ENCODE measurements at places on chromosomes 7 and 10.

DNA sequence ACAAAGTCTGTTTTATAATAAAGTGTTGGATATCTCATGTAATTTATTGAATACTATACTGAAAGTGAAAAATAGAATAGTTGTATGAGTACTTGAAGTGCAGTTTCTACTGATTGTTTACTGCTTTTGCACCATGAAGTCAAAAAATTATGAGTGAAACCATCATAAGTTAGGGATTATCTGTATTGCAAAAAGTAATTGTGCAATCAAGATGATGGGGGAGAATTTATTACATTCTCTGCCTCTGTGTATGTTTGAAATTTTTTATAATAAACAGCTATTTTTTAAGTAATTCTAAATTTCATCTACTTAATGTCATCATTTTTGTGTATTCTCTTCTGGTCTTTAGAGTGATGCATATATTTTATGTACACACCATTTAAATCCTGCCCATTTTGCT lies 47.2 kb upstream of the TMEM273 start:
- no peak for DNase-seq

DNA sequence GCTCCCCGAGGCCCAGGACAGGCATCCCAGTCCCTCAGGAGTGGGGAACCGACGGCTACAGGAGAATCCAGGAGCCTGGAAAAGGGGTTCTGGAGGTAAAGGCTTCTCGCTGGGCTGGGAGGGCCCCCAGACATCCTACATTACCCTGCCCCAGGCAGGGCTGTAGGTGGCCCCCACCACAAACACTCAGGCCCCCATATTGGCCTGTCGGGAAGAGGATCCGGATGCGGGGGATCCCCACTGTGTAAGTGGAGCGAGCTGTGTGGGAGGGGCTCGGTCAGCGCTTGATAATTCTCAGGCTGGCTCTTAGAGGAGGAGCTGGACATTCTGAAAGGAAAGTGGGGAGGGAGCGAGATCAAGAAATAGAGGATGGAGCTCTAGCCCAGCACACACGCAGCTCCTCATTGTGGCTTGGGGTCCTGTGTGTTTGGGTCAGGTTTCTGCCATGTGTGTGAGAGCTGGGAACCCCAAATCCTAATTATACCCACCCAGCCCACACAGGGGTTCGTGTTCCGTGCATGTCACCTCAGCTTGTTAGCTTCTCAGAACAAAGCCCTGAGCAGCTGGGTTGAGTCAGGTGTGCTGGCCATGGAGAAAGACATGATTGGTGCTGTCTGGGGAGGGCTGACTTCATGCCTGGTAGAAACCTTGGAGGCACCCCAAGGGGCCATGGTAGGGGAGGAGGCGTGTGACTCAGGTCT lies 49.4 kb downstream of the ZNF467 start:
- no peak for DNase-seq

- DNase-seq, result no peak
These were observed 42.6 kb downstream of the BAMBI start for GRCh38 chr10:28719789-28720436.

- DNase-seq, result no peak
These were observed 238.6 kb downstream of the MGMT start for GRCh38 chr10:129705676-129706075.

- no peak for DNase-seq
These were observed 32.5 kb downstream of the PDE1C start for GRCh38 chr7:32037650-32038198.

All from NCI-H1930 (cell line).